Stimulated activated CD8-positive, alpha-beta memory T cell treated with anti-CD3 and anti-CD28 coated beads, Interleukin-4, amount 100 ng/mL, for 4 hours (primary cell): ENCODE measurements at places on chromosomes 2 and 18.

DNA sequence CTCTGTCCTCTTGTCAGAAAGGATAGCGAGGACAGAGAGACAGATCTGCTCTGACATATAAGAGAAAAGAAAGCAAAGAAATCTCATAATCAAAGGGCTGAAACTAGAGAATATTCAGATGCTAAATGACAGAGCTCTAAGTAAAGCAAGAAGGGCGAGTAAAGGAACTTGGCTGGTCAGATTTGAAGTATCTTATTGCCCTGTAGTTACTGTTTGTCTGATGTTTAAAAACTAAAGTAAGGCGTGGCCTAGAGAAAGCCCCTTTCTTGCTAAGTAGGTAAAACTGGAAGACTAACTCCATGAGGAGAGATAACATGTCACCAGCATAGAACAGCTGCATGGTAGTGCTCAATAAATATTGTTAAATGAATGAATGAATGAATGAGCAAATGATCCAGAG is 70.0 kb downstream of the CRACDL start:
- no peak for DNase-seq

- DNase-seq: no peak
Measured at GRCh38 chr2:28981620-28982376, 700 bp downstream of the TOGARAM2 start.

DNA sequence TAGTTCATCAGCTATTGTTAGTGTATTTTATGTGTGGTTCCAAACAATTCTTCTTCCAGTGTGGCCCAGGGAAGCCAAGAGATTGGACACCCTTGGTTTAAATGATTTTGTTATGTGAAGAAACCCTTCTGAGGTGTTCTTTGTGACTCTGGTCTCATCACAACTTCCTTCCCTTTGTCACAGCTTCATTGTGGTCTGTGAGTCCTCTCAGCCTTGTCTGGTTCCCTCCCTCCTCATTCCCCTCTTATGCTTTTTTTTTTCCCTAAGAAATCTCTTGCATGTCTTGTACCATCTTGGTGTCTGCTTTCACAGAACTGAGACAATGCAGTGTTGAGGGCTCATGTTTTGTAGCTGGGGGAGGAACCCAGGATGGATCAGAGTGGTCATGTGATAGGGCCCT is 118.9 kb downstream of the TMEM182 start:
- no peak for DNase-seq

DNA sequence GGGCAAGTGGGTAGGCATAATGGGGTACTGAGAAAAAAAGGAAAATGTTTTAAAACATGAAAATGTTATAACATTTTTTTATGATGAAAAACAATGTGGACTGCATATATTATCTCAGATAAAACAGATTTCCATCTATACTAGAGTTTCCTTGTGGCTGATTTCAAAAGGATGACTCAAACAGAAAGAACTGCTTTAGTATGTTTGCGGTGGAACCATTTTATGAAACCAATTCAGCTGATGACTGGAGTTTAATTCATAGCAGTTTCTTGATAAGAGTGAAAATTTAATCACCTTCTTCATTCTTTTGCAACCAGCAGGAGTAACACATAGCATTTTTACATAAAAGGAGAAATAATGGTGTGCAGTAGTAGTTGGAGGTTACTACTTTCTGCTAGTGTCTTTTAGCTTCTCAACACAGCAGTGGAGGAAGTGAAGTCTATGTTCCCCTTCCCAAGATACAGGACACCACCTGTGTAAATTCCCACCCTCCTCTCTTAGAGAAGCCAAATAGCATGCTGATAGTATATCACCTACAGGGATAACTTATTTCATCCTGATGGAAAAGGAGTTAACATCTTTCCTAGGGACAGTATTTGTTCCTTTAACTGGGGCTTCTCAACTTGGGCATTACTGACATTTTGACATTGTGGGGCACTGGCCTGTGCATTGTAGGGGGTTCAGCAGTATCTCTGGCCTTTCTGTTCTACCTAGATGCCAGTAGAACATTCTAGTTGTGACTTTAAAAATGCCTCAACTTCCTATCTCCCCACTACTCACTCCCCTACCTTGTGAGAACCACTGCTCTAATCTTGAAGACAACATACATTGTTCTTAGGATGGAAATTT is 29.9 kb downstream of the PELI1 start:
- no peak for DNase-seq

DNA sequence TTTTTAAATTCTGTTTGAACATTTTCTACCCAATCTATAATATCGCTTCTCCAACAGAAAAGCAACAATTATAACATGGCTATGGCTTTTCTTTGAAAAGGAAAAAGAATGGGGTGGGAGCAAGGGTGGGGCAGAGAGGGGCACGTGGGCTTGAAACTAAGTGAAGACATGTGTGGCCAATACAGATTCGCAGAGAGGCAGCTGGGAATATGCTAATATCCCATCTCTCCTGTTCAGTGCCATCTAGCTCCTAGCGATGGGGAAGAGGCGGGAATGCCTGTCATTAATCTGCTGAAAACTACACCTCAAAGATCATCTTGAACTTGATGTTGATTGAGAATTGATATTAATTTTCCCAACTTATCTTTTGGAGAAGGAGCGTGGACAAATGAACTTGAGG is 65.5 kb upstream of the ITGA6 start:
- DNase-seq: no peak

GRCh38 chr18:995629-996028 is 91.0 kb downstream of the ADCYAP1 start:
- DNase-seq: no peak

DNA sequence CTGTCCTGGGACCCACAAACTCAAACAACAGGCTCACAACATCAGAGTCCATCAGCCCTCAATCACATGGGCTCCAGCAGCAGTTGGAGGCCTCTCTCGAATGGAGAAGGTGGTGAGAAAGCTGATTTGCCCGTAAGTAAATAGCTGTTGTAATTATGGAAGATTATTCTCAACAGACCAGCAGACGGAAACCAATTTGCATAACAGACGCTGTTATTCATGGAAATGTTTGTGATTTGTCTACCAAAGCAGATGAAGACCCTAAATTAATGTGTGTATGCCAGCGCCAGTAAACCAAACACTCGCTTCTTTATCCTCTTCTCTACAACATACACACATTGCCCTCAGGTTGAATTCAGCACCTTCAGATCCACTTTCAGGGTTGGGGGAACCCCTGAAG is 23.4 kb upstream of the GALNT14 start:
- no peak for DNase-seq

DNA sequence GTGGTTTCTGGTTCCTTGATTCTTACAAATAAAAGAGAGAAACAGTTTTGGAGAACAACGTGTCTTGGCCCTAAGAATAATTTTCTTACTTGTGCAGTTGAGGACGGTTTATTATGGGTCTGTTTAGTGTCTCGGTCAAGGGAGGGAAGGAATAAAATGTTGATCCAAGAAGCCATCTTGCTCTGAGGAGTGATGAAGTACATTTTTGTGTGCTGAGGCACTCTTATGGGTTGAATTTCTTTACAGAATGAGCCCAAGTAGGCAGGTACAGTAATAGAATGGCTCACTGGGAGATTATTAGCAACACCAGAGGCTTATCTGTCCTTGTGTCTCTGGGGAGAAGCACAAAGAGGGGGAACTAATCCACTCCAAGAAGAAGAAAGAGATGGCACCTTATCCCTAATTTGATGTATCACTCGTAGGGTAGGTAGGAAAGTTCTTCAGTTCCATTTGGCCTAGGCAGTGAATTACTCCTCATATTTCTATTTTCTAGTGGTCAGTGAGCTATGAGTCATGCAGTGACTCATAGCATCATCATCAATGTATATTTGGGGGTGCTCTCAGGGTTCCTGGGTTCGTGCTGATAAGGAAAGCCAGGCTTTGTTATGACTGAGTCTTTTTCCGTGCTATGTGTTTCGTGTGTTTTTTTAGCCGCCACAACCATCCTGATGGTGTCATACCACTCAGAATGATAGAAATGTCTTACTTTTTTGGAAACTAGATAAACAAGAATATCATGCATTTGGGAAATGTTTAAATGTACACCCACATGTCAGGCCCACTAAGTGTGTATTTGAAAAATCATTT is 250.1 kb upstream of the CTAGE1 start:
- DNase-seq: no peak

- DNase-seq: no peak
Measured at GRCh38 chr18:28725876-28726275, 548.9 kb upstream of the CDH2 start.

DNA sequence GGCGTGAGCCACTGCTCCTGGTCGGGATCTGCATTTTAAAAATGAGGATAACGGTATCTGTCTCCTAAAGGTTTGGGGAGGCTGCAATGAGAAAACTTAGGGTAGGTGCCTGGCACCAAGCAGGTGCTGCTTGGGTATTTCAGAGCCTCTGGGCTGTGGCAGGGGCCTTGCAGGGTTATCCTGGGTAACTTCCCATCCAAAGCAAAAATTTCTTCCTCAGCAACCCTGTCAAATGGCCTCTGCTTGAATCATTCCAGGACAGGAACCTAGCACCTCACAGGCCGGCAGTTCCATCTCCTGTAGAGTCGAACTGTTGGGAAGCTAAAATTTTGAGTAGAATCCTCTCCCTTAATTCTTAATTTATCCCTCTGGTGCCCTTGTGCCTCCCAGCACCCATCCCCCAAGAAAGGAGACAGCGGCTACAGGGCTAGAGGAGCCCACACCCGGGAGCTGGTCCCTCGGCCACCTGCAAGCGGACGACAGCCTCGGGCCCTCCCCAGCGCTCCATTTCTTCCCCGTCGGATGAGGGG is 868 bp downstream of the CGREF1 start:
- DNase-seq: no peak

GRCh38 chr2:44291281-44292248 is 16.3 kb downstream of the SLC3A1 start:
- no peak for DNase-seq

- no peak for DNase-seq
Measured at GRCh38 chr2:222950638-222951285, 89.9 kb downstream of the ACSL3 start.

- DNase-seq: no peak
Measured at GRCh38 chr2:149657401-149658040, 69.9 kb upstream of the MMADHC start.

DNA sequence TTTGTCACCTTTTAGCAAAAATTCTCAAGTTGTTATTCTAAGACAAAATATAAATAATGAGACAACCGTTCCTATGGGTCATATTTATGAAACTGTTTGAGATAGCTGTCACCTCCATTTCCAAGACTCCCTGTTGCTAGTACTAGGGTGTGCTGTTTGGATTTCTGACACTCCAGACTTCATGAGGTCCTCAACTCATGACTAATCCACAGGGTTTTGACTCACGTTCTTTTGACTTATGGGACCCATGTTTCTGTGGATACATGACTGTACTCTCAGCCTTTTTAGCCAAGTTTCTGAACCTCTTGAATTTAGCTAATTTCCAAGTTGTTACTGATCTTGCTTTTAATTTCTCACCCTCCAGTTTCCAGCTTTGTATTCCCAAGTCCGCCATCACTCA is 178.7 kb upstream of the FAM98A start:
- DNase-seq: no peak

DNA sequence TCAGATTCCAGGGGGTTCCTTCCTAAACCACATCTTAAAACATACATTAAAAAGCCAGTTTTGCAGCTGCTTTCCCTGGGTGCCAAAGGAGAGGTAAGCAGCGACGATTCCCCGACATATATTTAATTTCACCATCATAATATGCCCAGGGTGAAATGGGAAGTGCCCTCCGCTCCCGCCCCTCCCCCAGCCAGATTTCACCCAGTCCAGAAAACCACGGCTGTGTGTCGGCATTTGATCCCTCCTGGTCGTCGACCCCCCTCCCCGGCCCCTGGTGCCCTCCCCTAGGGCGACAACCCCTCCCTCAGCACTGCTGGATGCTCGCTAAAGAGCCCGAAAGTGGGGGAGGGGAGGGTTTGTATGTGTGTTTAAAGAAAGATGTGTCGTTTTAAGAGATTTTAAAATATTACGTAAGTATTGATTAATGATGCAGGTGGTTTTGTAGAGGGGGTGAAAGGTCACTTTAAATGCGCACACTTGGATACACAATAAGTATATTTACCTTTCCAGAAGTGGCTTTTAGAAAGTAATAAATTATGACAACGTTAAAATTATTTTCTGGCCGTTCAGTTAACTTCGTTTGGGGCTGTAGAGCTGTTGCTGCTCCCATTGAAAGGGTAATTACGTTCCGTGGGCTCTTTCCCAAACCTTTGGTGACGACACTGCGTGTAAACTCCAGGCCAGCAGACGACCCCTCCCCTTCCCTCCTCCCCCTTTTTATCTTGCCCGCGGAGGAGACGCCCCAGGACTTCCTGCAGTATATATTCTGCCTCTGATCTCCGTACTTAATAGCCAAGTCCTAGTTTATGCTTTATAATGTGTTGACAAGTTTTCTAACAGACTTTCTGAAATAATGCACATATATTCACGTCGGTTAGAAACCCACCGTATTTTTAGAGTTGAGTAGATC is 3.4 kb upstream of the BCL11A start:
- DNase-seq: no peak

DNA sequence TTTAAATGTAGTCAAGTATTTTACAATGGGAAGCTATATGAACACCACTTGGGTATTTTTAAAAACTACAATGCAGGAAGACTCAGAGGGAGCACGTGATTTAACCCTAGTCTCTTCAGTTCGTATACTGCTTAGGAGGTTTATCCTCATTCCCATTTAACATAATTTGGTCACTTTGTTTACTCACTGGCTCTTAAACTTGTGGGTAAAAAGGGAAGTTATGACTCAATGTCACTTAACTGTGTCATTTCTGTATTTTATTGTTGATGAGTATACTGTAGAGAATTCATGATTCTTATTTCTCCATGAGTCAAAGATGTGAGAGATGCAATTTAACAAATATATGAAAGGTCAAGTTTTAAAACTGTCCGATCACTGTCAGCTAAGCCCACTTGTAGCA is 48.2 kb downstream of the SLC66A3 start:
- DNase-seq: no peak

DNA sequence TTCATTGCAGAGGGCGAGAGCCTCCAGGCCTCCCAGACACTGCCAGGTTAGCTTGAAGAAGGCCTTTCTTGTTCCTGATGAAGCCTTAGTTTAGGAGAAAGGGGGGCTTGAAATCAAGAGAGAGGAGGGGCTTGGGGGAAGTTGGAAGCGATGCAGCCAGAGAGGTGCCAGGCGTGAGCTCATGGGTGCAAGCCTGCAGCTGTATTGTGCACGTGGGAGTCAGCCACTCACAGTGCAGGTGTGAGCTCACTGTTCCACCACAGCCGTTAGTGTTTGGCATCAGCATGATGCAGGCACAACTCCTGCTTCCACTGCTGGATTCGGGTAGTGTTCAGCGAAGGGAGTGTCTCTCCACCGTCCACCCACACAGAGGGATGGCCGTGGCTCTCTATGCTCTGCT is 68.4 kb upstream of the ALPP start:
- DNase-seq: no peak

DNA sequence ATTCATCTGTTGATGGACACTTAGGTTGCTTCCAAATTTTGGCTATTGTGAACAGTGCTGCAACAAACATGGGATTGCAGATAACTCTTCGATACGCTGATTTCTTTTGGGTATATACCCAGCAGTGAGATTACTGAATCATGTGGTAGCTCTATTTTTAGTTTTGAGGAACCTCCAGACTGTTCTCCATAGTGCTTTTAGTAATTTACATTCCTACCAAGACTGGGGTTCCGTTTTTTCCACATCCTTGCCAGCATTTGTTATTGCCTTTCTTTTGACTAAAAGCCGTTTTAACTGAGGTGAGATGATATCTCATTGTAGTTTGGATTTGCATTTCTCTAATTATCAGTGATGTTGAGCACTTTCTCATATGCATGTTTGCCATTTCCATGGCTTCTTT is 200.3 kb downstream of the MBD5 start:
- DNase-seq: no peak
